ENCODE measurements at places on chromosomes 7 and 10. TPM values are rescaled to one million over a fixed set of nuclear protein-coding genes. Genes with fewer than 3 reads are reported as not detected.

MBL2 gene
- not detected for total RNA-seq

GRCh38 chr7:151676759-151677158 lies 157.1 kb upstream of the RHEB start:
- H3K27ac ChIP-seq, result no peak overlapping the region
- DNase-seq, result no peak
- H3K4me1 ChIP-seq, result peaks cover 10% of the 10 kb centered on the region
- no peaks in the 10 kb centered on the region for H3K27me3 ChIP-seq

GRCh38 chr7:17042211-17042610 lies 160.4 kb upstream of the AGR3 start:
- H3K4me3 ChIP-seq, result no peak overlapping the region
- no peak overlapping the region for H3K27ac ChIP-seq
- no peak for DNase-seq
- H3K36me3 ChIP-seq, result no peaks in the 10 kb centered on the region
- no peaks in the 10 kb centered on the region for H3K27me3 ChIP-seq

DNA sequence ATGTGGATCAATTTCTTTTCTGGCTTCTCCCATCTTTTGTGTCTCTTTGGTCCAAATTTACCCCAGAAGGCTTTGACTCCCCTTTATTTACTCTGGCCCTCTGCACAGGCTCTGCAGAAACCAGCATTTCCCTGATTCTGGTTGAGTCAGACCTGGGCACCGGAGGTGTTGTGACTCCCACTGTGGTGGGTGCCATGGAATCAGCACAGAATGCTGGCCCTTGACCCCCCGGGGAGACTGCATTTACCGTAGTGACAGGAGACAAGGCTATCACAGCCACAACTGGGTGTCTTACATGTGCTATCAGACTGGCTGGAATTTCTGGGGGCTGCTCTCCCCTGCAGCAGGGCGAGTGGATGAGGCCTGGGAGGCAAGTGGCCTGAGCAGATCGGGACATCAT lies 37.6 kb downstream of the PLXDC2 start:
- H3K4me1 ChIP-seq, result no peaks in the 10 kb centered on the region
- H3K27ac ChIP-seq, result no peak overlapping the region
- no peak for DNase-seq
- no peaks in the 10 kb centered on the region for H3K36me3 ChIP-seq
- no peaks in the 10 kb centered on the region for H3K27me3 ChIP-seq

GRCh38 chr7:134014935-134015334 lies 112.2 kb upstream of the LRGUK start:
- H3K27me3 ChIP-seq, result no peaks in the 10 kb centered on the region
- H3K27ac ChIP-seq, result no peak overlapping the region
- no peak for DNase-seq
- H3K4me1 ChIP-seq, result no peaks in the 10 kb centered on the region
- H3K36me3 ChIP-seq, result no peaks in the 10 kb centered on the region

DNA sequence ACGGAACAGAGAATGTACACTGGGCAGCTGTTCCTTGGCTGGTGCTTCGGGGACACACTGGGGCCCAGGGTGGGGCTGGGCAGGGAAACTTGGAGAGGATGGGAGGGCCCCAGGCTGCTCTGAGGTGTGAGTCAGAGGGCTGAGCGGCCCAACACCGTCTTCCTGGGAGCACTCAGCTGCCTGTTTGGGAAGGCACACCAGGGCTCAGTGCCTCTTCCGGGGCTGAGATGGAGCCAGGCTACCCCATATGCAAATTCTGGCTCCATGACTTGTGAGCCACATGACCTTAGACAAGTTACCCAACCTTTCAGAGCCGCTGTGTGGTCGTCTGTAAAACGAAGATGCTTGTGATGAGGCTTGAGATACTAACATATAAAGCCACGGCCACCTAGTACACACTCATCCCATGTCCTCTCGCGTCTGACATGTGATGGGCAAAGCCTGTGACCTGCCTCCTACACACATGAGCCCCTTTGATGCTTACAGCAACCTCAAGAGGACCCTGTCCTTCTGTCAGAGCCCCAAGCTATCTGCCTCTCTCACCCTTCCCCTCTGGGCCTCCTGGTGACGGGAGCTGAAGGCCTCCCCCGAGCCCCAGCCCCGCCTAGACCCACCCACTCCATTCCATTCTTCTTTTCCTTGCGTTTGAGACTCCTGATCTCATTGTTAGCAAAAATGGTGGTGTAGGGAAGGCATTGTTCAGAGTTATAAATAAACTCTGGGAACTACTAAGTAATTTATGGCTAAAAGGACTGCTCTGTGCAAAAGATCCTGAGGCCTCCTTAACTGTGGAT lies 26.1 kb downstream of the KLRG2 start:
- no peak overlapping the region for H3K4me3 ChIP-seq
- no peak for DNase-seq
- no peaks in the 10 kb centered on the region for H3K4me1 ChIP-seq
- H3K27ac ChIP-seq, result no peak overlapping the region

DNA sequence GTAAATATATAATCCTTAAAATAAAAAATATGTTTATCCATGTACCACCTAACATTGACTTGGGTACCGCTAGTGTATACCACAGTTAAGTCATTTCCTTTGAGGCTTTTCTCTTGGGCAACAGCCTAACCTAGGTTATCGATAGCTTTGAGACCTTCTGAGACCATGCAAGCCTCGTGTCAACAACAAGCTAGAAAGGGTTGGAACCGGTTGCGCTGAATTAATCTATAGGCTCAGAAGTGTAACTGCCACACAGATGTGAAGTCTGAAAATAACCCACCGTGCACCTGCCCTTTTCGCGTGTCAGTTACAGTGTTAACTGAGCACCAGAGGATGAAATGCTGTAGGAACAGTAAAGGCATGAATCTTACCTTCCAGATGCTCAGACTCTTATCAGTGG lies 59.8 kb downstream of the ARID5B start:
- peaks cover 3% of the 10 kb centered on the region for H3K4me1 ChIP-seq
- H3K27me3 ChIP-seq, result no peaks in the 10 kb centered on the region
- H3K4me3 ChIP-seq, result no peak overlapping the region
- no peak for DNase-seq
- no peaks in the 10 kb centered on the region for H3K36me3 ChIP-seq
- H3K27ac ChIP-seq, result no peak overlapping the region

IDI2 gene
- not detected for total RNA-seq

PHKG1 gene
- 1.8 TPM for total RNA-seq

LRRD1 gene
- total RNA-seq, result 0.60 TPM

DNA sequence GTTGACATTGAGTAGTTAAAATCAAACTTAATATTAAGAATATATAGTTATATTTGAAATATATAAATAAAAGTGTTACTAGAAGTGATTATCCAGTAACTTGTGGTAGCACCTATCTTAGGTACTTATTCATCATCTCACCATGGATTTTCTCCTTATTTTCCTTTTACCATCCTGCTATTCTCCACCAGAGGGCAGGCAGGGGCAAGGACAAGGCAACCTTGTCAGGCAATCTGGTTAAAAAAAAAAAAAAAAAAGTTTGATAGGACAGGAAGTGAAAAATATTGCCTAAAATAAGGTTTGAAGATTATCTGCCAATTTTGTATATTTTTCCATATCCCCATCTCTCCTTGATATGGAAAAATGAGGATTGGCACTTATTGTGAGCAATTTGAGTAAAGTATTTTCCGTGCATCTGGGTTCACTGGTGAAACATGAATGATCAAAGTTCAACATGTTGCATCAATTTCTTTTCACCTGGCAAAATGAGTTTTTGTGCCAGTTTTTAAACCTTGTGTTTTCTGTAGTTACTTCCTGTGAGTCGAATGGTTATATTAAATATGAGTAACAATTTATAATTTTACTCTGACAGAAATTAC lies 256.7 kb downstream of the AGMO start:
- no peaks in the 10 kb centered on the region for H3K27me3 ChIP-seq
- DNase-seq, result peak; percentile 41
- H3K4me1 ChIP-seq, result no peaks in the 10 kb centered on the region
- H3K4me3 ChIP-seq, result no peak overlapping the region

SHLD2 gene
- 27.5 TPM for total RNA-seq

INHBA gene
- 8.8 TPM for total RNA-seq

DNA sequence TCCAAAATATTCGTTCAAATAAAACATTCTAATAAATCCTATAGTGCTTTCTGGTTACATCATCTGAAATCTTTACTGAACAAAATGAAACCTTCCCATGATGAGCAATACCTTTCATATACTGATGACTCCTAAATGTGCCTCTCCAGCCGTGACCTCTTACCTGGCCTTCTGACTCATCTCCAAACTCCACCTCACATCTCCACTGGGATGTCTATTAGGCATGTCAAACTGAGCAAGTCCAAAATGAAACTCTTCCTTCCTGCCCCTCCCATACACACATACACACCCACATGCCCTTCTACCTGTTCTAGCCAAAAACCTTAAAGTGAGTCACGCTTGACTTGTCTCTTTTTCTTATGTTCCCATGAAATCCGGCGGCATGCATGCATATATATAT lies 22.9 kb downstream of the GSAP start:
- H3K27me3 ChIP-seq, result no peaks in the 10 kb centered on the region
- H3K4me3 ChIP-seq, result no peak overlapping the region
- no peak overlapping the region for H3K27ac ChIP-seq
- no peaks in the 10 kb centered on the region for H3K36me3 ChIP-seq
- H3K4me1 ChIP-seq, result no peaks in the 10 kb centered on the region

- DNase-seq, result no peak
- no peaks in the 10 kb centered on the region for H3K4me1 ChIP-seq
- no peak overlapping the region for H3K4me3 ChIP-seq
- H3K27ac ChIP-seq, result no peak overlapping the region
- no peaks in the 10 kb centered on the region for H3K27me3 ChIP-seq
Measured at GRCh38 chr10:117710181-117710798, 167.7 kb downstream of the EMX2 start.

DNA sequence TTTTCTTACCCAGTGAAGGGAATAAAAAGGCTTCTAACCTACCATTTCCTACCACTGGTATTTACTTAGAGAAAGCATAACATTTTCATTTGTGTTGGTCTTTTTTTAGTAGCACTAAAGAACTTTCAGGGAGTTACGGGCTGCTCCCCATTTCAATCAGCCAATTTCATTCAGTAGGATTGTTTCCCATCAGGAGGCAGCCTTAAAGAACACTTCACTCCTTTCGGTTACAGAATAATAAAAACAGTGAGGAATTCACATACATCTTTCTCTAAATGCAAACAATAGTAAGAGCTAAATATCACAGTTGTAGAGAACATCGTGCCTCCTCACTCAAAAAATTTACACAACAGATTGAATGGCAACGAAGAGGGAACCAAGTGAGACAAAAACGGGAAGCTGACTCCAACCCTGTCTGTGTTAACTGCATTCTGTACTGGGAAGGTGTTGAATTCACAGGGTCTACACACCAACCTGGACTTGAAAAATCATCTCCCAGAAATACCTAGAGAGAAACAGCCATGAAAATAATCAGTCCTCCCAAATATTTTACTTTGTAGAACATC lies 55.5 kb upstream of the ABLIM1 start:
- H3K4me1 ChIP-seq, result peaks cover 9% of the 10 kb centered on the region
- H3K36me3 ChIP-seq, result no peaks in the 10 kb centered on the region
- H3K4me3 ChIP-seq, result no peak overlapping the region

- H3K27me3 ChIP-seq, result no peaks in the 10 kb centered on the region
- H3K36me3 ChIP-seq, result no peaks in the 10 kb centered on the region
- no peak for DNase-seq
- H3K4me3 ChIP-seq, result no peak overlapping the region
Measured at GRCh38 chr10:24643679-24644209, 79.9 kb downstream of the ARHGAP21 start.

AUTS2 gene
- total RNA-seq, result 54.9 TPM

GRCh38 chr7:102869195-102869594 lies 43.6 kb upstream of the LRRC17 start:
- H3K27me3 ChIP-seq, result no peaks in the 10 kb centered on the region
- no peaks in the 10 kb centered on the region for H3K4me1 ChIP-seq
- H3K4me3 ChIP-seq, result no peak overlapping the region
- H3K36me3 ChIP-seq, result no peaks in the 10 kb centered on the region
- no peak for DNase-seq

CDK13 gene
- 81.3 TPM for total RNA-seq

DNA sequence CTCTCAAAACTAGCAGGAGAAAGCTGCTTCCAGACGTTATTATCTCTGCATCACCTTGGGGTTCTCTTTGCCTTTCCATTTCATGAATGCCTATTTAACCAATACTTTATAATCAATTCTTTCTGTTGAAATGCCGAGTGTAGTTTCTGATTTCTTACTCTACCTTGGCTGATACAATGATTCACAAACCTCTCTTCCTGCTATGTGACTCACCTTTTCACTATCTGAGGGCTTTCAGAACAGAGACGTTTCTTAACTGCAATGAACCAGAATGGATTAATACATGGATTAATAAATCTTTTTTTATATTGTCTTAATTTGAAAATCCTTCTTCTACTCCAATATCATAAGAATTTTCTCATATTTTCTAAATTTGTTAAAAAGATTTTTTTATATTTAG lies 46.4 kb upstream of the ZNF746 start:
- H3K27me3 ChIP-seq, result no peaks in the 10 kb centered on the region
- no peaks in the 10 kb centered on the region for H3K36me3 ChIP-seq
- no peak overlapping the region for H3K27ac ChIP-seq
- H3K4me3 ChIP-seq, result no peak overlapping the region
- no peaks in the 10 kb centered on the region for H3K4me1 ChIP-seq

- no peak overlapping the region for H3K27ac ChIP-seq
- H3K4me1 ChIP-seq, result no peaks in the 10 kb centered on the region
Measured at GRCh38 chr10:1102416-1102815, 46.2 kb downstream of the WDR37 start.

PON3 gene
- total RNA-seq, result 6.2 TPM

DNA sequence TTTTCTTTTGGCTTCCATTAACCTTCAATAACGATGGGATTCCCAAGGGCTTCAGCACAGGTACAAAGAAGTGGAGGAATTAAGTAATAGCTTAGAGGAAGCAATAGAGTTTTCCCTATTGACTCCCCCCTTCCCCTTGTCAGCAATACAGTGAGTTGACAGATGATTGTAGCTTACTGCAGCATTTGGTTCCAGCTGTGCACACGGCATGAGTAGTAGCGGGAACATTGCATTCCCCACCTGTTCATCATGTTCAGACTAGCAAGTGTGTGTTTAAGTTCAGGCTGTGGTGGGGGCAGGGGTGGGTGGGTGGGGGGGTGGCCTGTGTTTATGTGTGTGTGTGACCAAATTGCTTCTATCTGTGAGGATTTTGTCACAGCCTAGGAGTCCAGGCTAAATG lies 4.6 kb upstream of the ADRA2A start:
- H3K27me3 ChIP-seq, result no peaks in the 10 kb centered on the region
- no peak overlapping the region for H3K4me3 ChIP-seq
- no peaks in the 10 kb centered on the region for H3K4me1 ChIP-seq

DNA sequence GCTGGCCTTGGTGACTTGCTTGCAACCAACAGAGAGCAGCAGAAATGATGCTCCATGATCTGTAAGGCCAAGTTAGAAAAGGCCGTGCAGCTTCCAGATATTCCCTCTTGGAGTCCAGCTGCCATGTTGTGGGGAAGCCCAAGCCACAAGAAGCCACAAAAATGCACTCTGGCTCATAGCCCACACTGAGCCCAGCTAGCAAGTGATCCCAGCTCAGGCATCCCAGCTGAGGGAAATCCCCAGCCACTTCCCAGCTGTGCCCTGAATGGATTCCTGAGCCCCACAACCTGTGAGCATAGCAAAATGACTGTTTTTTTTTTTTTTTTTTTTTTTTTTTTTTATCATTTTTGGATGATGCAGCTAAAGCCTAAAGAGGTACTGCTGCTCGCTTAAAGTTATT lies 11.1 kb upstream of the SDK1 start:
- no peak overlapping the region for H3K27ac ChIP-seq
- no peaks in the 10 kb centered on the region for H3K27me3 ChIP-seq
- no peak overlapping the region for H3K4me3 ChIP-seq
- H3K36me3 ChIP-seq, result no peaks in the 10 kb centered on the region

- no peaks in the 10 kb centered on the region for H3K27me3 ChIP-seq
- H3K4me3 ChIP-seq, result no peak overlapping the region
- H3K4me1 ChIP-seq, result peaks cover 4% of the 10 kb centered on the region
- no peaks in the 10 kb centered on the region for H3K36me3 ChIP-seq
- H3K27ac ChIP-seq, result no peak overlapping the region
Measured at GRCh38 chr10:14451341-14451740, 120.6 kb upstream of the FRMD4A start.
